Left lung (tissue), 14 donors: ENCODE measurements at places on chromosomes 3 and 15. TPM values are rescaled to one million over a fixed set of nuclear protein-coding genes. Genes with fewer than 3 reads are reported as not detected.

The IL5RA gene
- polyA plus RNA-seq = 5.2 TPM

The TOMM70 gene
- 60.6 TPM for polyA plus RNA-seq

The DPPA2 gene
- polyA plus RNA-seq = not detected

The COLQ gene
- 9.5 TPM for polyA plus RNA-seq

The PIAS1 gene
- 66.0 TPM for polyA plus RNA-seq

The MYZAP gene
- polyA plus RNA-seq = 64.4 TPM

The DNAJC19 gene
- 58.2 TPM for polyA plus RNA-seq

The CKMT1A gene
- polyA plus RNA-seq = 0.37 TPM

The SLC2A2 gene
- 0.14 TPM for polyA plus RNA-seq

The TRIM42 gene
- not detected for polyA plus RNA-seq

The MEIS2 gene
- polyA plus RNA-seq = 44.5 TPM

GRCh38 chr3:50267280-50267913 lies 1.6 kb upstream of the SEMA3B start:
- peak; percentile 70 for DNase-seq

GRCh38 chr15:60444289-60444912 lies 34.5 kb downstream of the ICE2 start:
- no peak for DNase-seq

DNA sequence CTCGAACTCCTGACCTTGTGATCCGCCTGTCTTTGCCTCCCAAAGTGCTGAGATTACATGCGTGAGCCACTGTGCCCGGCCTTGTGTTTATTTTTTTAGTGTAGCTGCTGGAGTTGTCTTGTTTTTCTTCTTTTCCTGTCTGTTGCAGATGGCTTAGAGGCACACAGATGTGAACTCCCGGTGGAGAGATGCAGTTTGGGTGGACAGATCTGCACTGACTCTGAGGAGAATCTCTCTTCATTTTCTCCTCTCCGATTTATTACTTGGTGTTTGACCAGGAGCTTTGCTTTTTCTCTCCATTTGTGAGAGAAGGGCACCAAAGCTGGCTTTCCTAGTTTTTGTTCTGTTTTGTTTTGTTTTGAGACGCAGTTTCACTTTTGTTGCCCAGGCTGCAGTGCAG lies 62.7 kb downstream of the USP13 start:
- no peak for DNase-seq

GRCh38 chr3:106257172-106257571 lies 388.4 kb upstream of the CBLB start:
- no peak for DNase-seq

DNA sequence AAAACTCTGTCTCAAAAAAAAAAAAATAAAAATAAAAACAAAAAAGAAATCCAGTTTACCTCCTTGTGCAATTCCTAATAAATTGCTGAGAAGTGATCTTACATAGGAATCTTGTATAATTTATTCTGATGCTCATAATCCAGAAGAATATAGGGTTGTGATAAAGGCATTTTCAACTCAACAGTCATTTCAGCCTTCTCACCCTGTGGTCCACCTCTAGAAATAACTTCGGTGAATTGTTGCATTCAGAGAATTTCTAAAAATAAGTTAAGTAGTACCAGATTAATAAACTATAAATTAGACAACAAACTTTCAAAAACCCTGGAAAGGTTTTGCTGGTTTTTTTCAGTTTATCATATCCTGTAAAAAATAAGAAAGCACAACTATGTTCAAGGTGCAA lies 20.2 kb downstream of the RAF1 start:
- no peak for DNase-seq

GRCh38 chr3:14536837-14537589 lies 3.1 kb downstream of the GRIP2 start:
- no peak for DNase-seq

DNA sequence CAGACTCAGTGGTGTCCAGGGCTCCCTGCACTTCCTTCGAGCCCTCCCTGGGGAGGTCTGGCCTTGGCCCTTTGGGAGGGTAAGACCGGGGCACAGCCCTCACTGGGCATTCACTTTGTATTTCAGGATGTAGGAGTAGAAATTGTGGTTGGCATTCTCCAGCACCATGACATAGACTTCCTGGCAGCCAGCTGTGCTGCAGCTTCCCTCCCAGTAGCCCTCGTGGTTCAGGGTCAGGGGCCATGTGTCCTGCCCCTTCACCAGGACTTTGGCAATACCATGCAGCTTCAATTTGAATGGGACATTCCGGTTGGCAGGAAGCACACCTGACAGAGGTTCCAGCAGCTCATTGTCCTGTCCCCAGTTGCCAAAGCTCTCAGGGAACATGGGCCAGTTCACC lies 47.3 kb downstream of the KY start:
- DNase-seq = no peak

DNA sequence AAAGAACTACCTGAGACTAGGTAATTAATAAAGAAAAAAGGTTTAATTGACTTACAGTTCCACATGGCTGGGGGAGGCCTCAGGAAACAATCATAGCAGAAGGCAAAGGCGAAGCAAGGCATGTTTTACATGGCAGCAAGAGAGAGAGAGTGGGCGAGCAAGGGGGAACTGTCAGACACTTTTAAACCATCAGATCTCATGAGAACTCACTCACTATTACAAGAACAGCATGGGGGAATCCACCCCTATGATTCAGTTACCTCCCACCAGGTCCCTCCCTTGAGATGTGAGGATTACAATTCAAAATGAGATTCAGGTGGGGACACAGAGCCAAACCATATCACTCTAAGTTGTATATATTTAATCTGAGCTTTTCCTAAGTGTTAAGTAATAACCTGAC lies 79.0 kb upstream of the MLF1 start:
- DNase-seq = no peak

GRCh38 chr3:13513913-13514517 lies 33.9 kb downstream of the HDAC11 start:
- DNase-seq = peak; percentile 39

- DNase-seq = no peak
Measured at GRCh38 chr3:25744470-25744869, 38.8 kb downstream of the NGLY1 start.

GRCh38 chr3:149621218-149622005 lies 36.4 kb downstream of the WWTR1 start:
- DNase-seq = no peak

- no peak for DNase-seq
Measured at GRCh38 chr15:94196531-94196930, 34.8 kb upstream of the MCTP2 start.

DNA sequence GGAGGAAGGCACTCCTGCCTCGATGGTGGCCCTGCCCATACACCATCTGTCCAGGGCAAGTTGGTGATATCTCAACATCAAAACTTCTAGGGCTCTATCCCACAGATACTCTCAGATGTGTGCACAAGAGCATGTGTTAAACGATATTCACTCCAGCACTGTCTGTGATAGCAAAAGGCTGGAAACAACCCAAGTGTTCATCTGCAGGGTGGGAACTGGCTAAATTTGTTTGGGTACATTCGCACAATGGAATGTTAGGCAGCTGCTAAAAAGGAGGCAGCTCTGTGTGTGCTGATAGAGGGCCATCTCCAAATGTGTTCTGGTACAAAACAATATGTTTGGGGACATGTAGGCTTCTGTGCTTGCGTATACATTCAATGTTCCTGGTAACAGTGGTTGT lies 19.8 kb downstream of the IGDCC4 start:
- no peak for DNase-seq

DNA sequence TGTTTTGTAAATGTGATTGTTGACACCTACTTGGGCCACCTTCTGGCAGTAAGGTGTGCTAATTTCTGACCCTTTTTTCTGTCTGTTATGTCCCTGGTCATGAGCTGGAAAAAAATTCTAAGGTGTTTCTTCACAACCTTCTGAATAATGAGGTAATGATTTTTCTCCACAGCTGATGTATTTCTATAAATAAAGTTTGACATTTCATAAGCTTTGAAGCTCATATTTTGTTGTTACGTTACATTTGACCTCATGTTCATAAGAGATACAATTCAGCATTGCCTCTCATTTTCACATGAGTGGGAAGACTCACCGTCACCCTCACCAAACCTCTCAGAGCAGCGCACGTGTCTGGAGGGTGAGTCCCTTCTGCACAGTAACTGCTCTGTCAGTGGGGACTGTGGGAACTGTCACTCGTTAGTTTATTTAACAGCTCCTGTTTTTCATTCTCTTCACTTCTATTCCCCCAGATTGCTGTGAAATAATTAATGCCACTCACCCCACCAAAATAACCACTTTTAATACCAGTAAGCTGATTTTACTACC lies 140.9 kb downstream of the PLCL2 start:
- DNase-seq = no peak

DNA sequence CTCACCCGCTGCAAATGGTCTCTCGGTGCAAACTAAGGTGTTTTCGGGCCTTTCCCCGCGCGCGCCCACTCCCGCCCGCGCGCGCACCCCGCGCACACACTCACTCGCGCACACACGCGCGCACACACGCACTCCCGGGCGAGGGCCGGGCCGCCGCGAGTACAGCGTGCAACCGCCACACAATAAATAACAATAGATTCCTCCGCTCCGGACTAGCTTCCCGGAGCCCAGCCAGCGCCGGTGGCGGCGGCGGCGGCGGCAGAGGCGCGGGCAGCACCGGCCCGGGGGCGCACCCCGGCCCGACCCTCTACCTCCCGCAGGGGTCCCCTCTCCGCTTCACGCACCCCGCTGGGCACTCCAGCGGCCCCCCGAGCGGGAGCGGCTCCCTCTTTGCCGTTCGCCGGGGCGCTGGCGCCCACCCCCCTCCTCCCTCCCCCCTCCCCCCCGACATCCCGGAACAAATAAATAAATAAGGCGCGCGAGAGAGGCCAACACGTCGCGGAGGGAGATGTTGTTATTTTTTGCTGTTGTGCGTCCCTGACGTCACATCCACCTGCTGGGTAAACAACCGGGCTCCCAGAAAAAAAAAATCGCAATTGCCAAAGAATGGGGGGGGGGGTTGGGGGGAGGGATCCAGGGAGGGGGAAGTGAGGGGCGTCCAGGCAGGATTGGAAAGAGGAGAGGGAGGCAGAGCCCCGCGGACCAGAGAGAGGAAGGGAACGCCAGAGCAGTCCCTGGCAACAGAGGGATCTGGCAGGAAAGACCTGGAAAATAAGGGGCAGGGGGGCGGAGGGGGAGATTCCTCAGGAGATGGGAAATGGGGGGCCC lies at the start of gene FOXP1:
Gene FOXP1 (minus strand): TSS at position 163 of the 828 bp plus-strand sequence. CDS start 385,347 bp downstream, outside the sequence.
- DNase-seq = peak; percentile 62

- no peak for DNase-seq
Measured at GRCh38 chr3:129039271-129040038, 21.1 kb upstream of the GP9 start.

GRCh38 chr3:192825216-192825615 lies 92.4 kb downstream of the MB21D2 start:
- DNase-seq = no peak

GRCh38 chr3:63343674-63344073 lies 65.6 kb downstream of the SYNPR start:
- peak; percentile 33 for DNase-seq

- DNase-seq = no peak
Measured at GRCh38 chr3:40167958-40168357, 141.5 kb upstream of the EIF1B start.

GRCh38 chr3:111787556-111788463 lies 71.3 kb upstream of the PHLDB2 start:
- DNase-seq = no peak

DNA sequence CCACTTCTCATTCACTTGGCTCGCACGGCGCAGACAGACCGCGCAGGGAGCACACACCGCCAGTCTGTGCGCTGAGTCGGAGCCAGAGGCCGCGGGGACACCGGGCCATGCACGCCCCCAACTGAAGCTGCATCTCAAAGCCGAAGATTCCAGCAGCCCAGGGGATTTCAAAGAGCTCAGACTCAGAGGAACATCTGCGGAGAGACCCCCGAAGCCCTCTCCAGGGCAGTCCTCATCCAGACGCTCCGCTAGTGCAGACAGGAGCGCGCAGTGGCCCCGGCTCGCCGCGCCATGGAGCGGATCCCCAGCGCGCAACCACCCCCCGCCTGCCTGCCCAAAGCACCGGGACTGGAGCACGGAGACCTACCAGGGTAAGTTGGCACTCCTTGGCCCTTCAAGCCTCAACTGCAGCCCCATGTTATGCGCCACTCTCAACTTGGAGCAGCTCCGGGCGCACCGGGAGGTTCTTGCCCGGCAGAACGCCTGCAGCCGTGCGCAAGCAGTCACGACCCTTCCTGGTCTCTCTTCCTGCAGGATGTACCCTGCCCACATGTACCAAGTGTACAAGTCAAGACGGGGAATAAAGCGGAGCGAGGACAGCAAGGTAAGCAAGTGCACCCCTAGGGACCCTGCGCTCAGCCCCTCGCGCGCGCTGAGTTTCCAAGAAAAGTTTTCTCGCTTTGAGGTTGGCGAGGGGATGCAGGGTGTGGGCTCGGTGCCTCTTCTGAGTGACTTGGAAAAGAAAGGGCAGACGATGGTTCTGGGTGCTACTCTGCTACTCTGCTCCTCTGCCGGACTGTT lies at the start of gene BHLHE40:
Gene BHLHE40 (plus strand): TSS at position 10 of the 801 bp plus-strand sequence. CDS start 282 bp downstream, at position 292.
- DNase-seq = peak; percentile 96

GRCh38 chr3:15217841-15218267 lies 11.8 kb downstream of the CAPN7 start:
- DNase-seq = no peak

DNA sequence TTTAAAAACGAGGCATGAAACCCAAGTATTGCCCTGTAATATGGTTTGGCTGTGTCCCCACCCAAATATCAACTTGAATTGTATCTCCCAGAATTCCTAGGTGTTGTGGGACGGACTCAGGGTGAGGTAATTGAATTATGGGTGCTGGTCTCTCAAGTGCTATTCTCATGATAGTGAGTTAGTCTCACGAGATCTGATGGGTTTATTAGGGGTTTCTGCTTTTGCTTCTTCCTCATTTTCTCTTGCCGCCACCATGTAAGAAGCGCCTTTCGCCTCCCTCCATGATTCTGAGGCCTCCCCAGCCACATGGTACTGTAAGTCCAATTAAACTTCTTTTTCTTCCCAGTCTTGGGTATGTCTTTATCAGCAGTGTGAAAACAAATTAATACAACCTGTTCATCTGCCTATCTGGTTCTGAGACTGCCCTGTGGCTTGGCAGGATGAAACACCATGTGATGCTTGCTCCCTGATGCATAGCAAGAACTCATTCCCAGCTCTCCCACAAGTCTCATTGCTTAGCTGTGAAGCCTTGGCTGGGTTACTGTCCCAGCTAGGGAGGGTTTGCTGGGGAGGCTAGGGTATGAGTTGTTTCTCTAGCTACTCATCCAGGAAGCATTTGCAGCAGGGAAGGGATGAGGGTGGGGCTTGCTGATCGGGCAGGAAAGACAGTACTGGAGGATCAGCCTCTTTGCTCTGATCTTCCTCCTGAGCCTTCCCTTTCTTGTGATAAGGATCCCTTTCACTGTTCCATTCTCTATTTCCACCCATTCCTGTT lies 3.7 kb upstream of the SQOR start:
- no peak for DNase-seq

DNA sequence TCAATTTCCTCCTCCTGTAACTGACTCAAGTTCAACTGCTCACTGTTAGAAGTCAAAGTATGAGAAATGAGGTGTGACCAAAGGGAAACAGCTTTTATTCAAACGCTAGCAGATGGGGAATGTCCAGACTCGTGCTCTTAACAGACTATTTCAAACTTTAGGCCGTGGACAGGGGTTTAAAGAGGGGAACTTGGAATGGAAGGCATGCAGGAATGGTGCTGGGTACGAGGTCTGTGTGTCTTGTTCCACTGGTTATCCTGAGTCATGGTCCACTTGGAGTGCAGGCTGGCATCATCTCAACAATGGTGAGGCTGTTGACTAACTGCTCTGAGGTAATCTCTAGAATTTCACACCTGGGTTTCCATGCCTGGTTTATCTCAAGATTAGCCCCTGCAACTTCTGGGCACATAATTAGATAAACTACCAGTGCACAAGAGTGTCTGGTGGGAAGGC lies 22.9 kb upstream of the DNAAF4 start:
- DNase-seq = peak; percentile 64

GRCh38 chr3:37521429-37521828 lies 340.3 kb upstream of the CTDSPL start:
- DNase-seq = no peak
